ENCODE measurements at places on chromosomes 16 and 17. TPM values are rescaled to one million over a fixed set of nuclear protein-coding genes. Genes with fewer than 3 reads are reported as not detected.
A peak's percentile ranks its signal among the peaks of the same experiment; 100 is the strongest.

Gene TERB1
- 0.19 TPM for total RNA-seq

Gene CFAP97D1
- not detected for total RNA-seq

Gene KRT31
- total RNA-seq = not detected

GRCh38 chr17:66643815-66644710 lies 190.9 kb upstream of the CACNG5 start:
- peak; percentile 14 for DNase-seq

DNA sequence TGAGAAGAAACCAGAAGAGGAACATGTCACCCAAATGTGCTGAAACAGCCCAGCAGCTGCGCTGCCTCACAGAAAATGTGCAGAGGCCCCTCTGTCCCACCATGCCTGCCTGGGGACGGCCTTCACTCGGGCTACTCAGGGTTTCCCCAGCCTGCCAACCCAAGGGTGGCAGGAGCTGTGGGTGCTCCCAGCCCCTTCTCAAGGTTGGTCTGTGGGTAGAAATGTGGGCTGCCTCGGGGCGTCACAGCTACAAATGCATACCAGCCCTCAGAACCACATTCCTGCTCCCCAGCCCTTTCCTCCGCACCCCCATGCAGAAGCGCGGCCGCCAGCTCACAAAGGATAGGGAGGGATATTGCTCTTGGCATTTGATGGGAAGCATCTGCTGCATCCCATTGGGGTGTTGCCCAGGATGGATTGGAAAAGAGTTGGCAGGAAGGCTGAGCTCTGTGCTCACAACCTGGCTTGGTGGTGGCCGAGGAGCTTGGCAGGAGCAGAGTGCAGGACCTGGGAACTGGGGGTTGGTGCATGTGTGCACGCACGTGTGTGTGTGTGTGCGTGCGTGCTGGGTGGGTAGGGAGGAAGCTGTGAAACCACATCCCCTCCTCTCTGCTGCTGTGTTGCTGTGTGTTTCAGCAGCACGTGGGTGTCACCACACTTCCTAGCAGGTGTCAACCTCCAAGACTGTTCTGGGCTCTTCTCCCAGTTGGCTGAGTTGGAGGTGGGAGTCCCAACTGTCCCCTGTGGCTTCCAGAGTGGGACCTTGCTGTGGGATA lies 304.4 kb downstream of the SEC14L1 start:
- no peak for DNase-seq

- DNase-seq = peak; percentile 58
These were observed 1.1 kb downstream of the SLC12A4 start for GRCh38 chr16:67967183-67967957.

DNA sequence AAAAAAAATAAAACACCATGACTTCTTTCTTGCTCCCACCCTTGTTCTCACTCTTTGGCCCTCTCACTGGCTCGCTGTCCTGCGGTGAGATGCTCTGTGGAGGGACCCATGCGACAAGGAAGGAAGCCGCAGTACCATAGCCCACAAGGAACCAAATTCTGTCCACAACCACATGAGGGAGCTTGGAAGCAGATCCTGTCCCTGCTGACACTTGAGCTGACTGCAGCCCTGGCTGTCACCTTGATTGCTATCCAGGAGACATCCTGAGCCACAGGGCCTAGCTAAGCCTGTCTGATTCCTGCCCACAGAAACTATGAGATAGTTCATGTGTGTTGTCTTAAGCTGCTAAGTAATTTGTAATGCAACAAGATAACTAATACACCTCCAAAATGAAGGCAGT lies 4.8 kb upstream of the MT2A start:
- no peak for DNase-seq

- no peak for DNase-seq
These were observed 5.1 kb upstream of the PYY start for GRCh38 chr17:43958748-43959352.

DNA sequence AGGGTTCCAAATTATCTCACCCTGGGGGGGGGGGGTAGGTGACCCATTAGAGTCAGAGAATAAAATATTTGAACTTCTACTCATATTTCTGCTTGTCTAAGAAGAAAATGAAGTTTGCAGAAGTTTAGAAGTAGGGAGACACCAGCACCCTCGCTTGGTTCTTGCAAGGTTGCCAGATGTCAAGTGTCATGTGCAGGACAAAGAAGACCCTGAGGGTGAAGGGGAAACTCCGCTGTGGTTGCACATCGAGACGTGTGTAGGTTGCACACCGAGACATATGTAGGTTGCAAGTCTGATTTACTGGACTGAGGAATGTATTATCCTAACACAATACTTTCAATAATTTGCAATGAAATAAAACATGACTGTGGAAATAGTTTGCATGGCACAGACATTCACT lies 42.4 kb upstream of the IRF8 start:
- no peak for DNase-seq

DNA sequence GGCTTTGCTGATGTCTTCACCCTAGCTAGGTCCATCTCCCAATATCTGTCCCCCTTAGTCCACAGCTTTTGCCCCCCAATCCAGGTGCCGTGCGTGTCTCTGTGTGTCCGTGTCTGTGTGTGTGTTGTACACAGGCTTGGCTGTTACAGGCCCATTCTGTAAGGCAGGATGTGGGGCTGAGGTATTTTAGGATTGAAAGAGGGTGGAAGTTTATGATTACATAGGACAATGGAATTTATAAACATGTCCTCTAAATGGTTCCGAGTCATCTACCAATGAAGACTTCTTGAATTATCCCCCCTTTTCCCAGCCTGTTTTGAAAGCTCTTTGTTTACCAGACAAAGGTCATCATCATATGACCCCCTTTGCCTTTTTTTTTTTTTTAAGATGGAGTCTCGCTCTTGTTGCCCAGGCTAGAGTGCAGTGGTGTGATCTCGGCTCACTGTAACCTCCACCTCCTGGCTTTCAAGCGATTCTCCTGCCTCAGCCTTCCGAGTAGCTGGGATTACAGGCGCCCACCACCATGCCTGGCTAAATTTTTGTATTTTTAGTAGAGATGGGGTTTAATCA lies 21.9 kb downstream of the ACE start:
- DNase-seq = peak; percentile 18

DNA sequence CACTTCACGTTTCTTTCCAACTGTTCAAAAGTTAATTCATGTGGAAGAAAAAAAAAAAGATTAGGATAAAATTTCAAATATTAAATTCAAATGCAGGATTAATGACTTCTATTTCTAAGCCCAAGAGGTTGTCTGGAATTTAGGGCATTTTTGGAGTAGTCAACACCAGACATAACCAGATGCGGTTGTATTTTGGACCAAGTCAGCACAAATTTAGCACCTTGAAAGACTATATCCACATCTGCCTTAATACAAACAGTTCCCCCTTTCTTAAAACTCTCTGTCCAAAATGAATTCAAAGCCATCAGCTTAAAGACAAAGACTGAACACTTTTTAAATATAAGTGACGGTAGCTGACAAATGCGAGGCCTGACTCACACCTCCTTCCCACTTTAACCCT lies 282.9 kb downstream of the C16orf95 start:
- DNase-seq = no peak

DNA sequence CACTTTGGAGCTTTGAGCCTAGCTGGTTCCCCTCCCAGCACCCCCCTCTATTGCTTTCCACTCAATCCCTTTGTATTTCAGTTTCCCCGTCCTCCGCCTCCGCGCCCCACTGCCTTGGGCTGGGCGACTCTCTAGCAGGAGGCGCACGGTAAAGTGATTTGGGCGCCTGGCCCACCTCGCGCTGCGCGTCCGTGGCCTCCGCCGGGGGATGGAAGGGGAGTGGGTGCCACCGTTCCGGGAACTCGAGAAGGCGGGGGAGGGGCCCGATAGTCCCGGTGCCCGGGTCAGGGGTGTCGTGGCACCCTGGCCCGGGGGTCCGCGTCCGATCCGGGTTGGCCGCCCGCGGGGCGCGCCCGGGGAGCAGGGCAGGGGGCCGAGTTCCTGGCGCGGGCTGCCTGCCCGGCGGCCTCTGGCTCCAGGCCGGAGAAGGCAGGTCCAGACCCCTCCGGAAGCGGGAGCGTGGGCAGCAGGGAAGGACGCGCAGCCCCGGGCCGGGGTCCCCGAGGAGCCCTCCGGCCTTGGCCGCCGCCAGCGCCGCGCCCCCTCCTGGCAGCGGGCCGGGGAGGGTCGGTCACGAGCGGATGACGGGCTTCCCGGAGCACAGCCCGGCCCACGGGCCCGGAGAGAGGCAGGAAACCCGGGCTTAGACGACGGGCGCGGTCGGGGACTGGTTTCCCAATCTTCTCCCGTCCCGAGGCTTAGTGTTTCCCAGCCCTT lies 15.8 kb downstream of the MEOX1 start:
- no peak for DNase-seq

GRCh38 chr16:28104404-28104803 lies 40.9 kb upstream of the GSG1L start:
- no peak for DNase-seq

Data from kidney (tissue), 22 donors.